Stimulated activated CD4-positive, alpha-beta T cell treated with anti-CD3 and anti-CD28 coated beads, Interleukin-15, amount 100 ng/mL, for 48 hours (primary cell): ENCODE measurements at places on chromosomes 6 and 20.

DNA sequence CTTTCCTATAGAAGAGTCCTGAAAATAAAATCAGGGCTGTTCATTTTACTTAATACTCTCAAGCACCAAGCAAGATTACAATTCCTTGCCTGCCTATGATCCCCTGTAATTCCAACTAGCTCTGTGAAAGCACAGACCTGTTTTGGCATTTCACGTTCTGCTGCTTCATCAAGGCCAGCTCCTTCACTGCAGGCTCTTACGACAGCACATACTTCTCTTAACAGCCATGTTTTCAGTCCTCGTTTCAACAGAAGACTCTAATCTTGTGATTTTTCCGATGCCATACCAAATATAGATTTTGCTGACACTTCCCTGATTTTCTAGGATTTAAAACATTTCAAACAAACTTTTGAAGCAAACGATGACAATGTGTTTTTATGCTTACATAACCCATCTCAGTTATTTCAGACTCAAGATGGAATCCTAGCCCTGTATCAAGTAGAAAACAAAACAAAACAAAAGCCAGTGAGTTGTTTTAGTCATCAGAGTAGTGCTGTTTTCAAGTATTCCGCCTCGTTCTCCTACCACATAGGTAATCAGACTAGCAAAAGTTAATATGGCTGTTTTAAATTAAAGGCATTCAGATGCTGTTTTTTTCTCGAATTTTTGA lies 616.5 kb upstream of the CITED2 start:
- no peak for DNase-seq

DNA sequence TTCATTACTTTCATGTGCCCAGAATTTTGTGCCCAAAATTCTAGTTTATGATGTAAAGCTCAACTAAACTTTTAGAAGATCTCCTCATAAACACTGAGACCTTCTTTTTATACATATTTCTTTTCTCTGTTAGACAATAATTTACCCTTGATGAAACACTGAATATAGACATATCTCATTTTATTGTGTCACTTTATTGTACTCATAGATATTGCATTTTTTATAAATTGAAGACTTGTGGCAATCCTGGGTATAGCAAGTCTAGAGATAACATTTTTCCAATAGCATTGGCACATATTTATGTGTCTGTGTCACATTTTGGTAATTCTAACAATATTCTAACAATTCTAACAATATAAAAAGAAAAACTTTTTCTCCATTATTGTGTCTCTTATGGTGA lies 74.9 kb upstream of the POU3F2 start:
- DNase-seq = no peak

GRCh38 chr6:128686084-128686483 lies 165.7 kb upstream of the PTPRK start:
- DNase-seq = no peak

- no peak for DNase-seq
Measured at GRCh38 chr20:23123886-23124285, 37.8 kb upstream of the CD93 start.

DNA sequence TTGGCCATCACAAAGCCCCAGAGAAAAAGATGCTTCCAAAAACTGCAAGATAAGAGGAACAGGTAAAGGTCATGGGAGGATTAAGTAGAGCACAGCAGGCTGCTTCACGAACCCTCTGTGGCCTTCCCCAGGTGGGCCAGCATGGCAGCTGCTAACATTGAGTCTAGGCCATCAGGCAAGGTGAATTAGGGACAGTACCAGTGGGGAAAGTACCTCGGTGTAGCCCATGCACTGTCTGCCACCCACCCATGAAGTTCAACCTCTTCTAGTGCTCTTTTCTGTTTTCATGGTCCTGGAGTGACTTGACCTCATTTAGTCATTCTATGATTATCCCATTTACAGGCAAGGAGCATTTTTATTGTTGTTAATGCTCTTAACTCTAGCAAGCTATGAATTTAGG lies 108.6 kb upstream of the DUSP22 start:
- DNase-seq = no peak

- no peak for DNase-seq
Measured at GRCh38 chr6:147158881-147159280, 45.3 kb upstream of the STXBP5 start.

DNA sequence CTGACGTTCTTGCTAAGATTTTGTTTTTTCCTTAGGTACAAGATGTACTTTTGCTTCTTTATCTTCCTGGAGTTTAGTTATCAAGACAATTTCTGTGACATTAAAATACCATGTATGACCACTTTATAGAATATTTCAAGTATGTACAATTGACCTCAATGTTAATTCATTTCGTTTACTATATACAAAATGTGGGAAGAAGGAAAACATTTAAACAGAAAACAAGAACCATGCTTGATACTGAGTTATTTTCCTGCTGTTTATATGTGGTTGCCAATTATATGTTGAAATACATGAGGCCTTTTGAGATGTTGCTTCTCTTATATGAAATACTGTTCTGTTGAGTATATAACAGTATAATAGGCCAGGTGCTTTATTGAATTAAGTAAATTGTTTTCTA lies 184.3 kb downstream of the JARID2 start:
- no peak for DNase-seq

DNA sequence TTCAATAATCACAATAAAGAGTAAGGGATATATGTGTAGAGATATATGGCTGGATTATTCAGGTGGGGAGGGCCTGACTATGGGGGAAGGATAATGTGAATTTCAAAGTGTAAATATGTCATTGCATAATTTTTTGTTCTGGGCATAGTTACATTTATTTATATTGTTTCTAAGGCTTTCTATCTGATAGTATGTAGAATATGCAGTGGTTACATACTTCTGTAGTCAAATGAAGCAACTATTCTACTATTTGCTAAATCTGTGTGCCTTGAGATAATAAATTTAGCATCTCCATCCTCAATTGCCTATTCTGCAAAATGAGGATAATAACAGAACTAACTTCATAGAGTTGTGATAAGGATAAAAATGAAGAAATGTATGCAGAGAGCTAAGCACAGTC lies 359.2 kb downstream of the CDKAL1 start:
- DNase-seq = no peak

- DNase-seq = peak; percentile 33
Measured at GRCh38 chr6:87473419-87473903, 687 bp downstream of the SLC35A1 start.

- DNase-seq = no peak
Measured at GRCh38 chr6:152296648-152297376, 340.4 kb downstream of the SYNE1 start.

- peak; percentile 21 for DNase-seq
Measured at GRCh38 chr6:41901882-41902519, 6.8 kb upstream of the USP49 start.

DNA sequence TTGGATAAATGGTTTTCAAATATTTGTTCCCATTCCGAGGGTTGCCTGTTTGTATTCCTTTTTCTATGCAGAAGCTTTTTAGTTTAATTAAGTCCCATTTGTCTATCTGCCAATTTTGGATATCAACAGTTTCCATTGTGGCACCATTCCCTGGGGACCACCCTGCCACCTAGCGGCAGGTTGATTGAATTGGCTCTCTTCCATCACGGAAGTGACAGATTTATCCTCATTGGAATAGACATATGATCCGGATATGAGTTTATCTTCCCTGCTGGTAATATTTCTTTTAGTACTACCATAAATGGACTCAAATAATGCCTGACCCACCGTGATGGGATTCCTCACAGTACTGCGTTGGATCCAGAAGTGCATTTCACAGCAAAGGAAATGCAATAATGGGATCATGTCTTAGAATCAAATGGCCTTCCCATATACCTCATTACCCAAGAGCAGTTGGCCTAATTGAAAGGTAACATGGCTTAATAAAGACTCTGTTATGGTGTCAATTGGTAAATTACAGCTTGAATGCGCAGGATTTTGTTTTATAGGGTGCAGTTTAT lies 327.0 kb downstream of the BMP2 start:
- no peak for DNase-seq

DNA sequence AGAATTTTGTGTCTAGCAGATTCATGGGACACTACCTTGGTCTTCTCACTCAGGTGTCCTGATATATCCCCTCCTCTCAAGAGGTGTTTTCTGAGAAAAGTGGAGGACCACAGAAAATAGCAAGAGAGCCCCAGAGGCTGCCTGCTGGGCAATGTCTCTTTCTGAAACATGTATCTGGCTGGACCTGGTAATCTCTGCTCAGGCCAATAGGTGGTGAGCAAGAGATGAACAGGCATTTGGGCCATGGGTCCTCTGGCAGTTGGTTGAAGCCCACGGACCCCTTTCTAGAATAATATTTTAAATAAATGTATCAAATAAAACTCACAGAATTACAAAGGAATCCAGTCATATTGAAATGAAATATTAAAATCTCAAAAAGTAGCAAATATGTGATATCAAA lies 8.8 kb upstream of the THBD start:
- DNase-seq = no peak

DNA sequence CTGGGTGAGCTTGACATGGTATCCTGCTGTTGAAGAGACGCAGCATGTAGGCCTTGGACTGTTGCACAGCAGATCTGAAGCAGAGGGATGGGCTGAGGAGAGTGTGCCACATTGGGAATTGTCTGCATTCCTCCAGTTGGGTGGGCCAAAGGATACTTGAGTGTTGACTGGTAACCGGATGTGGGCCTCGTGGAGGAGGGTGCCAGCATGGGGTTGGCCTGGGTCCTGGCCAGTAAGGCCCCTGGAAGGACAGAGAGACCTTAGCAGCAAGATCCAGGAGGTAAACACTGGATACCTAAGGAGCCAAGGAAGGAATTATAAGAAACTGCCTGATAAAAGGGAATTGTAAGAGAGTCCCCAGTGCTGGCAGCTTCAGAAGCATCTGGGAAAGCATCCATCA lies 76.9 kb downstream of the FIG4 start:
- DNase-seq = no peak

GRCh38 chr6:83061190-83061589 lies 4.5 kb downstream of the UBE3D start:
- DNase-seq = no peak

DNA sequence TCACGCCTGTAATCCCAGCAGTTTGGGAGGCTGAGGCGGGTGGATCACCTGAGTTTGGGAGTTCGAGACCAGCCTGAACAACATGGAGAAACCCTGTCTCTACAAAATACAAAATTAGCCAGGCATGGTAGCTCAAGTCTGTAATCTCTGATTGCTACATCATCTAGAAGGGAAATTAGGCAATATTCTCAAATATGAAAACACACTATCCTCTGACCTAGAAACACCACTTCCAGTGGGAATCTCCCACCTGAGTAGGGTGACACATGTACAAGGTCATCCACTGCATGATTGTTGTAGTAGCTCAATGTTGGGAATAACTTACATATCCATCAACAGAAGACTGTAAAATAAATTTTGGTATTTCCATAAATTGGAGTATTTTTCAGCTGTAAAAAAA lies 19.1 kb upstream of the SIRPD start:
- no peak for DNase-seq

DNA sequence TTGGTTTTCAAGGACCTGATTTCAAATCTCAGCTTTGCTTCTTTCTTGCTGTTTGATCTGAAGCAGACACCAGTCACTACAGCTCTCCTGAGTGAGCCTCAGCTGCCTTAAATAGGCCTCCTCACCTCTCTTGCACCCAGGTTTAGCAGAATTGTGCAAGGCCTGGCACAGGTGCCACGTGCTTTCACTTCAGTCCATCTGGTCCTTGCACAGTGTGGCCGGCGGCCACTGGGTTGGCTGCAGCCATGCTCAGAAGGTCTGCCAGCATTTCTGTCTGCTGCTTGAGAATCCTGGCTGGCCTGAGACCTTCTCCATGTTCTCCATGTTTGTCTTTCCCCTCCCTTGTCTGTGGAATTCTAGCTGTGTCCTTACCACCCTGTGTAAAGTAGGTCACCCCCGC lies 14.5 kb upstream of the DAAM2 start:
- DNase-seq = no peak
